ENCODE measurements at places on chromosomes 5 and 9. TPM values are rescaled to one million over a fixed set of nuclear protein-coding genes. Genes with fewer than 3 reads are reported as not detected.

HINT1 gene
- total RNA-seq: 349 TPM

PRLR gene
- total RNA-seq: not detected

NIPBL gene
- total RNA-seq: 40.4 TPM

GHR gene
- total RNA-seq: not detected

SLC45A2 gene
- not detected for total RNA-seq

TMEM232 gene
- 0.92 TPM for total RNA-seq

NUTM2G gene
- not detected for total RNA-seq

SPINK13 gene
- total RNA-seq: not detected

DNA sequence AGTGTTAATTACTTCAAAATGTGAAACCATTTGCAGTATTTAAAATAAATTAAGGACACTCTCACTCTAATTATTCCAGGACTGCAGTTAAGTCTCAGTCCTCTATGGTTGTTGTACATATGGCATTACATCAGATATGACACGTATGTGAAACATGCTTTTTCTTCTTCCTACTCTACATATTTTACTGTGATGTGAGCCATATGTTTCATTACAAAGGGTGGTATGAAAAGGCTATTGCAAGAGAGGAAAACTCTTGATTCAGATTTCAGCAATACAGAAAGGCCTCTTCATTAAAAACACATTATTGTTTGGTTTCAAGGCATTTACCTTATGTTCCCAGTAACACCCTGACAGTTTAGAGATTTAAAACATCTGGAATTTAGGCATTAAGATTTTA is 964.5 kb upstream of the DMAC1 start:
- H3K4me3 ChIP-seq: no peak overlapping the region
- H3K27me3 ChIP-seq: no peaks in the 10 kb centered on the region
- H3K27ac ChIP-seq: no peak overlapping the region
- H3K4me1 ChIP-seq: no peaks in the 10 kb centered on the region
- no peaks in the 10 kb centered on the region for H3K36me3 ChIP-seq

- H3K36me3 ChIP-seq: no peaks in the 10 kb centered on the region
- no peak for DNase-seq
- no peaks in the 10 kb centered on the region for H3K4me1 ChIP-seq
These were observed 155.9 kb downstream of the FGF18 start for GRCh38 chr5:171575386-171575785.

GRCh38 chr9:135088348-135088978 is 995 bp downstream of the OLFM1 start:
- H3K27ac ChIP-seq: no peak overlapping the region
- H3K36me3 ChIP-seq: no peaks in the 10 kb centered on the region
- no peak overlapping the region for H3K4me3 ChIP-seq
- no peak for DNase-seq
- H3K4me1 ChIP-seq: peaks cover 3% of the 10 kb centered on the region
- H3K27me3 ChIP-seq: peaks cover 50% of the 10 kb centered on the region

DNA sequence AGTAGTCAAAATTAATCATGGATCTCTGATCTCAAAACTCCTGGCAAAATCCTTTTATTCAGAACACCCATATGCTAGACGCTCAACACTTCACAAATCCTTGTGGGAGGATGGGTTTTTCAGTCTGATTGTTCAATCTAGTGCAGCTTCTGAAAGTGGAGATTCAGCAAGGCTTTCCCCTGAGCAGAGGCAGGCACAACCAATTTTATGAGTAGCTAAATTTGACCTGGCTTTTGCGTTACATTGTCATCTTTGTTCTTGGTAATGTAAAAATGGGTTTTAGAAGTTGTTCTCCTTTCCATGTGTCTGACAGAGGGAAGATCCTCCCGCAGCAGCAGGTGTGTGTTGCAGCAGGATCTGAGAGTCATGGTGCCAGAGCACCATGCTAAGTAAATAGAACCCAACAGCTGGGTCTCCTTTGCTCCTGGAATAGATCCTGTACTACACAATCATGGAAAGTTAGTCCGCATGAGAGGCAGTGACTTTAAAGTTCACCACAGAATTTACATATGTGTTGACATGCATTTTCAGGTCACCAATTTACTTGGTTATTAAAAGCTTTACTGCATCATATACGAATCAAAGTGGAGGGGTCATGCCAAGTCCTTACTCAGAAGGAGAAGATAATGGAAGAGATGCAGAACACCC is 70.1 kb upstream of the MEF2C start:
- H3K4me1 ChIP-seq: no peaks in the 10 kb centered on the region
- H3K27ac ChIP-seq: no peak overlapping the region
- H3K36me3 ChIP-seq: no peaks in the 10 kb centered on the region
- no peaks in the 10 kb centered on the region for H3K27me3 ChIP-seq

DNA sequence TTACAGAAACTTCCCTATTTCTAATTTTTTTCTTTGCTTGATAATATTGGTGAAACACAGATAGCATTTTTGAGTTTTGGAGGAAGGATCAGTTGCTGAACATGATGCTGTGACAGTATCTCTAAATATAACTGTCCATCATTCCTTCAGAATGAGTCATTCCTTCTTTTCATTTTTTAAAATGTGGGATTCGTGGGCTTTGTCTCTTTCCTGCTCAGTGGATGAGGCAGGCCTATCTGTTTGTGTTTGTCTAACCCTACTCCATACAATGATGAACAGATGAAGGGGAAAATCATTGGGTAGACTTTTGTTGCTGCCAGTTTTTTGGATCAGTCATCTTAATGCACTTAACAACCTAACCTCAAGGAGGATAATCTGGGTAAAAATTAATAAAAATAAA is 15.7 kb upstream of the OR13C8 start:
- no peak for DNase-seq
- H3K4me3 ChIP-seq: no peak overlapping the region
- H3K27me3 ChIP-seq: no peaks in the 10 kb centered on the region
- H3K27ac ChIP-seq: no peak overlapping the region
- no peaks in the 10 kb centered on the region for H3K36me3 ChIP-seq
- no peaks in the 10 kb centered on the region for H3K4me1 ChIP-seq

GRCh38 chr5:62137628-62138027 is 168.4 kb upstream of the KIF2A start:
- peaks cover 2% of the 10 kb centered on the region for H3K27me3 ChIP-seq
- no peak overlapping the region for H3K4me3 ChIP-seq
- H3K36me3 ChIP-seq: no peaks in the 10 kb centered on the region

DNA sequence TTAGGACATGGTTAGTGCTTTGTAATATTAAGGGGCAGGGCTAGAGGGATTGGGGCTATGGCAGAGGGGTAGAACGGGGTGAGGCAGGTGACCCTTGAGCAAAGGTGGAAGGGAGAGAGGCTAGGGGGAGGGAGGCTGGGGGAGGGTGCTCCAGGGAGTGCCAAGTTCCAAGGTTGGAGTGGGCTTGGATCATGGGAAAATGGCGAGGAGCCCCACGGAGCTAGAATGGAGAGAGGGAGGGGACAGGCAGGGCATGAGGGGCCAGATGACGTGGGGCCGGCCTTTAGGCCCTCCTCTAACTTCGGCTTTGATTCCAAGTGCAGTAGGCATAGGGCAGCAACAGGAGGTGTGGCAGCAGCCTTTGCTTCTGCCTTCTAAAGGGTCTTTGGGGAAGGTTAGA is 171.8 kb upstream of the PANK3 start:
- no peaks in the 10 kb centered on the region for H3K36me3 ChIP-seq
- no peak overlapping the region for H3K4me3 ChIP-seq
- peaks cover 1% of the 10 kb centered on the region for H3K27me3 ChIP-seq
- peaks cover 10% of the 10 kb centered on the region for H3K4me1 ChIP-seq
- no peak for DNase-seq
- H3K27ac ChIP-seq: no peak overlapping the region

GRCh38 chr9:90092508-90092907 is 487.7 kb downstream of the GADD45G start:
- no peak for DNase-seq
- H3K27me3 ChIP-seq: peaks cover 8% of the 10 kb centered on the region
- H3K4me1 ChIP-seq: peaks cover 18% of the 10 kb centered on the region
- no peak overlapping the region for H3K27ac ChIP-seq
- H3K36me3 ChIP-seq: no peaks in the 10 kb centered on the region

DNA sequence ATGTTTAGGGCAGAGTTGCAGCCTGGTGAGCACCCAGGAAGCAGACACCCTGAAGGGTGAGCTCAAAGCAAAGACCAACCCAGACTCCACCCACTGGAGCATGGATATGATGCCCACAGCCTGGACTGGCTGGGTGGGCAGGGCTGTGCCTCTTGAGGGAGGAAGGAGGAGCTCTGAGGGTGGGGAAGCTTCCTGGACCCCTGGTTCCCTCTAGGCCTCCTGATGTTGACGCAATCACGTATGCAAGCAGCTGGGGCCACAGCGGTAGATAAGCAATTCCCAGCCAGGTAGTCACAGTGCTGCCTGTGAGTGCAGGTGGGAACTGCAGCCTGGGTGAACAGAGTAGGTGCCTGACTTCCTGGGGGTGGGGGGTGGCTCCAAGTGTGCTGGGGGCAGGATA is 271.5 kb downstream of the CDK5RAP2 start:
- no peaks in the 10 kb centered on the region for H3K4me1 ChIP-seq
- peaks cover 4% of the 10 kb centered on the region for H3K27me3 ChIP-seq
- H3K27ac ChIP-seq: no peak overlapping the region
- H3K36me3 ChIP-seq: no peaks in the 10 kb centered on the region
- no peak overlapping the region for H3K4me3 ChIP-seq
- DNase-seq: no peak

DNA sequence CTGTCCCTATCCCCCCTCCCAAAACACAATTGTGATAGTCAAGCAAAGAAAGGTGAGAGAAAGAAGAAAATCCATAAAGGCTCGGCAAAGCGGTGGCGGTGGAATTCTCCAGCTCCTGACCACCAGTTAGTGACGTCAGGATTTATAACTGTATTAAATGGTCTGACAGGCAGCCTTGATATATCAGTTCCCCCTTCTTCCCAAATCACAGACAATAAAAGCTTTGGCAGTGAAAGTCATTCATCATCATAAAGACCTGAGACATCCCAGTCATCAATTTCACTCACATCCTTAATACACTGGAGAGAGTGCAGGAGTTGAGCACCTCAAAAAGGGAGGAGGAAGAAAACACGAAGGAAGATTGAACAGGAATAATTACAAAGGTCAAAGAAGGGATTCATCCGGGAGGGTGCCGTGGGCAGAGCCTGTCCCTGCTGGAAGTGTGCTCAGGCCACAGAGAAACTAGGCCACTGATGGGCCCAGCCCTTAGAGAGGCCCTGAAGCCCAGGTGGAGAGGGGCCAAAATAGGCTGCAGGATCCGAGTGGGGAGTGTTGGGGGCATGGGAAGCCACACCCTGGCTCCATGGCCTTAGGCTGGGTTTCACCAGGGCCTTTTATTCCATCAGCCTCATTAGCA is 131.9 kb downstream of the PAX5 start:
- H3K27me3 ChIP-seq: peaks cover 23% of the 10 kb centered on the region
- no peak overlapping the region for H3K4me3 ChIP-seq
- H3K27ac ChIP-seq: no peak overlapping the region

- no peaks in the 10 kb centered on the region for H3K4me1 ChIP-seq
- H3K36me3 ChIP-seq: no peaks in the 10 kb centered on the region
- no peak for DNase-seq
- H3K27me3 ChIP-seq: peaks cover 10% of the 10 kb centered on the region
- no peak overlapping the region for H3K4me3 ChIP-seq
These were observed 47.3 kb downstream of the S1PR3 start for GRCh38 chr9:89038382-89039103.

GRCh38 chr5:157511651-157512644 is 51.9 kb downstream of the NIPAL4 start:
- peaks cover 47% of the 10 kb centered on the region for H3K4me1 ChIP-seq
- no peaks in the 10 kb centered on the region for H3K27me3 ChIP-seq
- H3K4me3 ChIP-seq: no peak overlapping the region
- H3K36me3 ChIP-seq: peaks cover 74% of the 10 kb centered on the region
- DNase-seq: peak; percentile 77

DNA sequence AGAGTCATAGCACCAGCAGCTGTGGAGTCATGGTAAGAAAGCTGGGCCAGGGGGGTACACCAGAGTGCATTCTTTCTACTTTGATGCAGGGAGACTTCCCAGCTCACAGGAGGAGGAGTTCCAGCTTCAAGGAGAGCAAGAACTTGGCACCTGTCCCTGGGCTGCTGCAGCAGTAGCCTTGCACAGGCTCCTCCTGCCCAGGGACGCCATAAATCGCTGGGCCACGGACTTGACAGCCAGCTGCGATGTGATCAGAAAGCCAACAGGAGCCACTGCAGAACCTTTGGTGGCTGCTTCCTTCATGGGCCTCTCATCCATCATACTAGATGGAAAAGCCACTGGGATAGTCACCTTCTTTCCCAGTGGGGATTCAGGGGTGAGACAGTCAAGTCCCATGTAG is 234.7 kb downstream of the NMUR2 start:
- H3K4me3 ChIP-seq: no peak overlapping the region
- no peak for DNase-seq
- H3K27me3 ChIP-seq: peaks cover 3% of the 10 kb centered on the region
- H3K27ac ChIP-seq: no peak overlapping the region
- H3K4me1 ChIP-seq: no peaks in the 10 kb centered on the region
